ENCODE measurements at places on chromosomes 5 and 9. TPM values are rescaled to one million over a fixed set of nuclear protein-coding genes. Genes with fewer than 3 reads are reported as not detected.

GRCh38 chr5:123817267-123817666, 305.3 kb downstream of the CSNK1G3 start:
- no peak for DNase-seq
- H3K27ac ChIP-seq, result no peak overlapping the region
- H3K4me3 ChIP-seq, result no peak overlapping the region
- no peaks in the 10 kb centered on the region for H3K4me1 ChIP-seq
- H3K36me3 ChIP-seq, result no peaks in the 10 kb centered on the region

DNA sequence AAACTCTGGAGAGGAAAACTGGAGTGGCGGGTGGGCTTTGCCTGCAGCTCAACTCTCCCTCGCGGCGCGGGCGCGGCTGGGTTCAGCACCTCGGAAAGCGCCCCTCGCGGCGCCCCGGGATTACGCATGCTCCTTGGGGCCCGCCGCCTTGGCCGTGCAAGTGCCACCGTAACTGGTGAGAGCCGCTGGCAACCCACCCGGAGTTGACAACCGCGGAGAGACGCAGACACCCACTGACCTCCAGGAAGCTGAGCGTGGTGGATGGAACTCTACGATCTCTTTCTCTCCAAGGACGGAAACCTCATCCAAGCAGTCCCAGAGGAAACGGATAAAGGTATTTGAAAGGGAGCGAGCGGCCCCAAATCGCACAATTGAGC, 194 bp upstream of the RXFP3 start:
- peaks cover 27% of the 10 kb centered on the region for H3K4me1 ChIP-seq
- no peak overlapping the region for H3K4me3 ChIP-seq
- H3K27me3 ChIP-seq, result peaks cover 19% of the 10 kb centered on the region
- DNase-seq, result peak; percentile 53
- H3K36me3 ChIP-seq, result no peaks in the 10 kb centered on the region
- no peak overlapping the region for H3K27ac ChIP-seq

DNA sequence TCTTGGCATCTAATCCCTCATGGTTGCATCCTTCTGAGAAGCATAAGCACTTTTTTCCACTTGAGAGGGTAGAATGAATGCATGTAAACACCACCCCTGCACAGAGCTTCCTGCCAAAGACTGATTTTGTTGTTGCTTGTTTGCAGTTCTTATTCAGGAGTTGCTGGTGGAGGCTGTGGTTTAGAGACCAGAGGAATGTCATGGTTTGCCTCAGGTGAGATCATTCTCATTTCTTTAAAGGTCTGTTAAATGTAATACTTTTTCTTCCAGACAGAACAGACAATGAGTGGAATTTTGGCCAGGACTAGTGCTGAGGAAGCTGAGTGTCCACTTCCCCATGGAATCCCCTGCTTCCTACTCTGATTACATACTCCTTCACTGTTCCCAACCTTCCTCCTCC, 3.2 kb upstream of the TNC start:
- no peak overlapping the region for H3K4me3 ChIP-seq
- no peak overlapping the region for H3K27ac ChIP-seq
- no peaks in the 10 kb centered on the region for H3K36me3 ChIP-seq
- H3K27me3 ChIP-seq, result peaks cover 20% of the 10 kb centered on the region
- peaks cover 15% of the 10 kb centered on the region for H3K4me1 ChIP-seq

DNA sequence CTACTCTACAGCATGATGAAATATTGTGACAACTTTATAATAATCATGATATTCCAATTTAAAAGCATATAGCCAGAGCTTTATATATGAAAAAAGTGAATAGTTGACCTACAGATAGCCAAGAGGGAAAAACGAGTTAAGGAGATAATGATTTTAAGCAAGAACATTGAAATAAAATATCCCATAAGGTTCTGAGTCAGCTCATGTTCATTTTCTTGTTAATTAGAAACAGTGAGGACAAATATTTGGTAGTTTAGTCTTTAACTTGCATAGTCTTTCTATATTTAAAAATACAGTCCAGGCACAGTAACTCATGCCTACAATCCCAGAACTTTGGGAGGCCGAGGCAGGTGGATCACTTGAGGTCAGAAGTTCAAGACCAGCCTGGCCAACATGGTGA, 55.8 kb upstream of the CDH6 start:
- H3K27me3 ChIP-seq, result no peaks in the 10 kb centered on the region
- H3K4me1 ChIP-seq, result no peaks in the 10 kb centered on the region
- no peak overlapping the region for H3K4me3 ChIP-seq
- no peak for DNase-seq

DNA sequence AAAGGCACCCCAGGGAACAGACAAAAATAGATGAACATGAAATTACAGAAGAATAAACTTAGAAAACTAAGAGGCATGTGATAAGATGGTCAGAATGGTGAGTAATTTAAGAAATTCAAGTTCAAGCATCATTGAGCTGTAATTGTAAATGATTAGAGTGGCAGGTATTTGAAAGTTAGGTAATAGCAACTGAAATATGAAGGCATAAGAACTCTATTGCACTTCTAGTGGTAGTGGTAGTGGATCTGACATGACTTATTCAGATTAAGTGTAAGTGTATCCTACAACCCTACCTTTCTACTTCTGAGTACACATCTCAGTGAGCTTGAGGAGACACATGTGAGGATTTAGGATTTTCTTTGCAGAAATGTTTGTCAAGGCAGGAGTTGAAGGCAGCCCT, 192.9 kb upstream of the RIOK2 start:
- no peaks in the 10 kb centered on the region for H3K4me1 ChIP-seq
- H3K27ac ChIP-seq, result no peak overlapping the region
- H3K27me3 ChIP-seq, result no peaks in the 10 kb centered on the region
- no peak for DNase-seq

- no peak for DNase-seq
- no peaks in the 10 kb centered on the region for H3K4me1 ChIP-seq
- H3K4me3 ChIP-seq, result no peak overlapping the region
- H3K27ac ChIP-seq, result no peak overlapping the region
These were observed 54.9 kb downstream of the SLC44A1 start for GRCh38 chr9:105299190-105299854.

DNA sequence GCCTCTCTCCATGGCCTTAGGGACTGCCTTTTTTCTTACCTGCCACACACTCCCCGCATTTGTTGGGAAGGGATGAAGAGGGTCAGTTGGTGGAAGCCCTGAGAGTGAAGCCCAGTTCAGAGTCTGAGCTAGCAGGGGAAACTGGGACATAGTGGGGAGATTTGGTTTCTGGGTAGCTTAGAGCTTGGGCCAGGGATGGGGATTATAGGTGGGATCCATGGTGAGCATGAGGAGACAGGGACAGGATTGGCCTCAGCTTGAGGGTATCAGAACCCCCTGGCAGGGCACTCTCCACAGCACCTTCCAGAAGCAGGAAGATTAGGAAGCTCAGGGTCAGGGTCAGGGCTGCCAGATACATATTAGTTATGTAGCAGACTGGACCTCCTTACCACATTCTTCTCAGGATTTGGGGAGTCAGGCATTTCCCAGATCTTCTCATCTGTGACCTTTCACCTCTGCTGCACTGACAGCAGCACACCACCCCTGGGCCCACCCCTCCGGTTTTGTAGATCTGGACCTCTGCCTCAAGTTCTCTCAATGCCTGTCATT, 17.9 kb downstream of the OR13J1 start:
- no peak overlapping the region for H3K27ac ChIP-seq
- no peak overlapping the region for H3K4me3 ChIP-seq
- H3K4me1 ChIP-seq, result peaks cover 6% of the 10 kb centered on the region
- DNase-seq, result no peak
- H3K36me3 ChIP-seq, result no peaks in the 10 kb centered on the region

DNA sequence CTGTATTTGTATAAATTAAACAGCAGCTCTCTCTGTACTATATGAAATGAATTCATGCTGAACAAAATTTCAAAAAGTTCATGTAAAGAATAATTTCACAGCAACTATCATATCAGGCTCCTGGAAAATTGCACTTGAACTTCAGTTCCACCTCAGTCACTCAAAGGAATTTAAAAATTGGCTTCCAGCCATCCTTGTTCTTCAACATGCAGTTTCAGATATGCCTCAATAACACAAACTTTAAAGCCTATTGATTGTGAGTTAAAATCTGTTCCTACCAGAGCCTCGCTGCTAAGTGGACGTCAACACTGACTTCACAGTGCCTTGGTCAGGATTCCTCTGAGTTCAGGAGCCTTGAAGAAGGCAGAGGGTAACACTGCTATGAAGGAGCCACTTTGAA, 418.7 kb upstream of the WWC1 start:
- no peaks in the 10 kb centered on the region for H3K4me1 ChIP-seq
- no peak overlapping the region for H3K27ac ChIP-seq
- no peak for DNase-seq

- H3K27ac ChIP-seq, result no peak overlapping the region
- DNase-seq, result no peak
- H3K4me1 ChIP-seq, result no peaks in the 10 kb centered on the region
- H3K27me3 ChIP-seq, result no peaks in the 10 kb centered on the region
- no peaks in the 10 kb centered on the region for H3K36me3 ChIP-seq
These were observed 229.2 kb downstream of the MRPS30 start for GRCh38 chr5:45037927-45038326.

DNA sequence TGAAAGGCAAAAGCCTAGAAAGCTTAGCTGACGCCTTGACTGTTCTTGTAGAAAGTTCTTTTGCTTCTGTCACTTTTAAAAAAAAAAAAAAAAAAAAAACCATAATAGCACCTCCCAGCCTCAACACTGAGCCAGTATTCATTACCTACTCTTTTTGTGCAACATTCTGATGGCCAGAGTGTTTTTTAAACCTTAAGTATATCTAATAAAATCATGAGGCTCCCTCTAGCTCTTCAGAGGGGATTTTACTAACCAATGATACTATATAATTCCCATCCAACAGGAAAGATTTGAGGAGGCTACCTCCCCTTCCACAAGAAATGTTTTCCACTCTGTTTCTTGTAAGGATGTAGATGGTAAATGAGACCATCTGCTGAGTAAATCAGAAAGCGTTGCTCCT, 3.9 kb downstream of the BNC2 start:
- no peaks in the 10 kb centered on the region for H3K27me3 ChIP-seq
- H3K27ac ChIP-seq, result no peak overlapping the region
- H3K4me1 ChIP-seq, result peaks cover 7% of the 10 kb centered on the region
- no peak overlapping the region for H3K4me3 ChIP-seq

DNA sequence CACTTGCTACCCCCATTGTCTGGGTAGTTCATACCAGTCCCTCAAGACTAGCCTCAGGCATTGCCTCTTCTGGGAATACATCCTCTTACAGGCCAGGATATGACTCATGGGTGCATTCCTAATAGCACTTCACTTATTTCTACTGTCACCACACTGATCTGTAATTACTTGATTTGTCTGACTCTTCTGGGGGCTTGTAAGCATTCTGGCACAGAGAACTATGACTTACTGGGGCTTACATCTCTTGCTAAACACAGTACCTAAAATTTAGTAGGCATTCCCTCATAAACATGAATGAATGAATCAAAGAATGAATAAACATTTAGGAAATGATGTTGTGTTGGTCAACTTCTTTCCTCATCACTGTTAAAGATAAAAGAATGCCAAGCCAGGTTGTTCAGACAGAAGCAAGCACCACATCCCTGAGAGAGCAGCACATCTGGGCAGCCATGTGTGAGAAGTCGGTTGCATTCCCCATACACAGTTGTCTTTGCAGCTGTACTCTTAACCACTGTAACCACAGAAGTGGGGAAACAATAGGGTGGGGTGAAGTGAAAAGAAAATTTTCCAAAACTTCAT, 27.6 kb downstream of the IL7R start:
- no peak overlapping the region for H3K4me3 ChIP-seq
- no peaks in the 10 kb centered on the region for H3K27me3 ChIP-seq
- no peak overlapping the region for H3K27ac ChIP-seq
- H3K36me3 ChIP-seq, result no peaks in the 10 kb centered on the region
- DNase-seq, result no peak

DNA sequence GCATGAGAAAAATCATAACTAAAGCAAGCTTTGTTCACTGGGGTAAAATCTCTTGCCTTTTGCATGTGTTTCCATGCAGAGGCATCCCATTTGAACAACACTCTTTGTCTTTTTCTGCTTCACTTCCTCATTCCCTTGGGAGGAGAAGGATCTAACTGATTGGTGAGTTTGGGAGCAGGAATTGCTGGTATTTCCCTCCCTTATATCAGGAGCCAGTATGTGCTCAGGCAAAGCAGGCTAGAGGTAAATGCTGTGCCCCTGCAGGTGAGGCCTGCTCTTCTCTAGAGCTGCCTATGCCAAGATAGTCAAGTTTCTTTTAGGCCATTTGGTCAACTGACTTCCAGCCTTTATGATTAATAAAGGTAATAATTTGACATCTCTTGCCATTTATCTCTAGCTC, 179.9 kb downstream of the COX7C start:
- H3K27ac ChIP-seq, result no peak overlapping the region
- no peak overlapping the region for H3K4me3 ChIP-seq
- no peaks in the 10 kb centered on the region for H3K27me3 ChIP-seq
- no peaks in the 10 kb centered on the region for H3K36me3 ChIP-seq
- H3K4me1 ChIP-seq, result no peaks in the 10 kb centered on the region

GRCh38 chr5:60960591-60960990, 15.6 kb downstream of the NDUFAF2 start:
- H3K27me3 ChIP-seq, result no peaks in the 10 kb centered on the region
- H3K27ac ChIP-seq, result no peak overlapping the region
- no peak overlapping the region for H3K4me3 ChIP-seq
- H3K36me3 ChIP-seq, result no peaks in the 10 kb centered on the region

GRCh38 chr5:58261605-58262004, 198.3 kb downstream of the PLK2 start:
- H3K4me3 ChIP-seq, result no peak overlapping the region
- no peaks in the 10 kb centered on the region for H3K27me3 ChIP-seq
- no peaks in the 10 kb centered on the region for H3K4me1 ChIP-seq

- no peaks in the 10 kb centered on the region for H3K4me1 ChIP-seq
- no peaks in the 10 kb centered on the region for H3K36me3 ChIP-seq
- H3K4me3 ChIP-seq, result no peak overlapping the region
- no peak overlapping the region for H3K27ac ChIP-seq
These were observed 77.1 kb downstream of the MUSK start for GRCh38 chr9:110745676-110746075.

- no peaks in the 10 kb centered on the region for H3K27me3 ChIP-seq
- H3K27ac ChIP-seq, result peak overlapping the region; percentile 60
- no peak overlapping the region for H3K4me3 ChIP-seq
These were observed 160.0 kb downstream of the CCDC192 start for GRCh38 chr5:127863161-127863560.

DNA sequence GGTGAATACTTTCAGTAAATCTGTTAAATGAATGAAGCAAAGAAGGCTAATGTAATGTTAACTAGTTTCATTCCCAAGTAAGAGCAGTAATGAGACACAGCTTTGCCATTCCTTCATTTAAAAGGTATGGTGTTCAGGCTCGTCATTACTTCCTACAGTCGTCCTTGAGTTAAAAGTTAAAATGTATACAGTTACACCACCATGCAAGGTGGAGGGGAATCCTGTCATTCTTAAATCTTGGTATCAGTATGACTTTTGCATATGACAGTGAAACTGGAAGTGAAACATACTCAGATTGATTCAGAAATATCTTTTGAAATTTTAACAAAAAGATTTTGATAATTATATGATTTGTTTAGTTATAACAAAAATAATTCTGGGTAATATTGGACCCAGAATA, 25.9 kb downstream of the MTRR start:
- no peak for DNase-seq
- no peaks in the 10 kb centered on the region for H3K36me3 ChIP-seq
- no peak overlapping the region for H3K27ac ChIP-seq
- H3K4me1 ChIP-seq, result no peaks in the 10 kb centered on the region

CNTFR gene
- 3.8 TPM for total RNA-seq

FCN1 gene
- total RNA-seq, result 2.4 TPM

NTNG2 gene
- total RNA-seq, result 12.1 TPM

C9orf153 gene
- total RNA-seq, result not detected

SEPTIN8 gene
- 20.9 TPM for total RNA-seq

PLCXD3 gene
- total RNA-seq, result 17.0 TPM

SLCO4C1 gene
- not detected for total RNA-seq

TBCA gene
- 338 TPM for total RNA-seq

GRIA1 gene
- 2.3 TPM for total RNA-seq

IL9 gene
- total RNA-seq, result not detected

INSL4 gene
- not detected for total RNA-seq

PAEP gene
- 0.17 TPM for total RNA-seq
